ENCODE measurements at places on chromosomes 1 and 21. TPM values are rescaled to one million over a fixed set of nuclear protein-coding genes. Genes with fewer than 3 reads are reported as not detected.
A peak's percentile ranks its signal among the peaks of the same experiment; 100 is the strongest.

DNA sequence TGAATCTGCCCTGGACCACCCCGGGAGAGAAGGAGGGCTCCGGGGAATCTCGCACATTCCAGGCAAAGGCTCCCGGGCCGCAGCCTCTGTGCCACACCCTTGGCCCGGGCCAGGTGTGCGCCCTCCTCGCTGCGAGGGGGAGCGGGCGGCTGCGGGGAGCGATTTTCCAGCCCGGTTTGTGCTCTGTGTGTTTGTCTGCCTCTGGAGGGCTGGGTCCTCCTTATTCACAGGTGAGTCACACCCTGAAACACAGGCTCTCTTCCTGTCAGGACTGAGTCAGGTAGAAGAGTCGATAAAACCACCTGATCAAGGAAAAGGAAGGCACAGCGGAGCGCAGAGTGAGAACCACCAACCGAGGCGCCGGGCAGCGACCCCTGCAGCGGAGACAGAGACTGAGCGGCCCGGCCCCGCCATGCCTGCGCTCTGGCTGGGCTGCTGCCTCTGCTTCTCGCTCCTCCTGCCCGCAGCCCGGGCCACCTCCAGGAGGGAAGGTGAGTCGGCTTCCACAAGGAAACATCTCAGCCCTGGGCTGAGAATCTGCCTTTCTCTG, at the start of gene LAMC2:
LAMC2 (plus strand) TSS at position 324 of the 550 bp plus-strand sequence; CDS start at position 413, 89 bp downstream.
- peak within 1 kb of the TSS; percentile 98 for H3K27ac ChIP-seq
- peak; percentile 98 for DNase-seq
- no peaks in the 10 kb centered on the region for H3K27me3 ChIP-seq
- peaks cover 36% of the 10 kb centered on the region for H3K4me1 ChIP-seq

DNA sequence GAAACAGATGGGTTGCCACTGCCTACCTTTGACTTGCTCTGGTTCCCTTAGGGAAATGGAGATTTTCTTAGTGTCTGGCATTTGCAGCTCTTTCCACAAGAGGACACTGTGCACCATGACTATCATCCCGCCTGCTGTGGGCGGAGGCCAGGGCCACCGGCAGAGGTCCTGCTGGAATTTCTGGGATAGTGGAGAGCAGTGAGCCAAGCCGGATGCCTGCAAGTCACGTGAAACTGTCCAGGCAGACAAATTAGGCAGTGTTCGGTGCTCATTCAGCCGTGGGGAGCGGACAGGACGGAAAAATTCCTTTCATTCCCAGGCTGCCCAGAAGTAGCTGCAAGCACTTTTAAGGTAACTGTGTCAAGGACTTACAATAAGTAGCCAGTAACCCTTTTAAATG, 43.4 kb downstream of the IGSF5 start:
- no peak overlapping the region for H3K27ac ChIP-seq
- DNase-seq: peak; percentile 40
- H3K36me3 ChIP-seq: no peaks in the 10 kb centered on the region

GRCh38 chr1:242128951-242129502, 130.1 kb upstream of the MAP1LC3C start:
- H3K4me3 ChIP-seq: no peak overlapping the region
- H3K4me1 ChIP-seq: no peaks in the 10 kb centered on the region
- no peak overlapping the region for H3K27ac ChIP-seq
- peak; percentile 62 for DNase-seq

The MYOG gene
- not detected for total RNA-seq
